ENCODE measurements at places on chromosomes 7 and 10.

DNA sequence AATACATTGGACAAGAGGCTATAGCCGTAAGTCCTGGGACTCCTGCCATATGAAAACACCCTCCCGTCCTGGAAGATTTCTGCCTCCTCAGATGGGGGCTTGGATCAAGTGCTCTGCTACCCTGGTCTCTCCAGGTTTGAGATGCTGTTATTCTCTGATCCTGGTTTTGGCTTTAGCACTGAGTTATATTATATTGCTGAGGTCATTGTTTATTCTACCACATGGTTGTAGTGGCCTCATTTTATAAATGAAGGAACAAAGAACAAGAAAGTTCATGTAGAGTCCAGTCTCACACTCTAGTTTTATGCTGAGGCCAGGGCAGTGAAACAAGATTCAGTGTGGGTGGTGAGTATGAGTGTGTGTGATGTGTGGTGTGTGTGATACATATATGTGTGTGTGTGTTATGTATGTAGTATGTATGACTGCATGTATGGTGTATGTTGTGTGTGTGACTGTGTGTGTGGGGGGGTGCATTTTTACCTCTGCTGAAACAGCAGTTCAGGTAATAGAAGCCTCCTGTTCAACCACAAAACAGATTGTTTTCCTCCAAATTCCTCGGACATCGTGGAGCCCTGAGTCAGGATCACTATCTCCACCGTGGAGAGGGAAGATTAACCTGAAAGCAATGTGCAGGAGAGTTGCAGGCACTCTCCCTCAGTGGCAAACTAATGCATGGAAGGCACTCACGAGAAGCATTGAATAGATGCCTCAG is 80.7 kb downstream of the C7orf25 start:
- DNase-seq: no peak

DNA sequence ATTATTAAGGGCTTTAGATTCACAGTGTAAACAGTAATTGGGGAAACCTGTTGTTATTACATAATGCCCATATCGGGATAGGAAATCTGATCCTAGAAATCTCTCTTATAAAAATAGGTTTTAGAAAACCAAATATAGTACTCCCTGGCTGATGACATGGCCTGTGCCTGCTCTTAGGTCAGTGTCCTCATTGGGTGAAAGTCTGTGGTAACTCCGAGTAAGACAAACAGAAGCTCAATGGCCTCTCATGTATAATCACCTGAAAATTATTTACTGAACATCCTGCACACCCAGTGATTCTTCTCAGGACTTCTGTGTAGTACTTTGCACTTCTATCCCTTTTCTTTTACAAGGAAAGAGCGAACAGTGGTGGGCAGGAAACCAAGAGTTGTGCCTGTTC is 37.8 kb downstream of the SEM1 start:
- no peak for DNase-seq

GRCh38 chr10:111203615-111204014 is 126.8 kb downstream of the ADRA2A start:
- DNase-seq: no peak

- DNase-seq: no peak
Observed at GRCh38 chr10:104935656-104936055, 294.6 kb downstream of the SORCS3 start.

- DNase-seq: no peak
Observed at GRCh38 chr7:47405921-47406800, 175.8 kb downstream of the TNS3 start.

- no peak for DNase-seq
Observed at GRCh38 chr7:80918399-80918798, 452 bp downstream of the SEMA3C start.

- no peak for DNase-seq
Observed at GRCh38 chr10:127553417-127553816, 4.3 kb downstream of the NPS start.

GRCh38 chr10:73220989-73221388 is 26.1 kb downstream of the DNAJC9 start:
- no peak for DNase-seq

GRCh38 chr10:59279476-59279875 is 82.9 kb downstream of the FAM13C start:
- DNase-seq: no peak

- DNase-seq: no peak
Observed at GRCh38 chr7:151572136-151572535, 52.4 kb upstream of the RHEB start.

DNA sequence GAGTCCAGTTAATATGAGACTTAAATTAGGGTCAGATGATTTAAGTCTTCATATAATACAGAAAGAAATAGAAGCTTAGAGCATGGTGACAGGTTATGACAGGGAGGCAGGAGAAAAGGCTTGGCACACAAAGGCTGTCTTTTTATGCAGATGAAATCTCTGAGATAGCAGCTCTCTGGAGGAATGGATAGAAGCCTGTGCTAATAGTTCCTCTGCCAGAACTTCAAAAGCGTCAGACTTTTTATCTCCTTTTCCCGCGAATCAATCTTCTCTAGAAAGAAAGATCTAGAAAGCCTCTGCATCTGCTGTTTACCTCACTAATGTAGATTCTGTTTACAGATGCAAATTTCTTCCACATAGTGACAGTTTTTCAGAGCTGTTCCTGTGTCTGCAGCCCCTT is 1106.2 kb downstream of the XPNPEP1 start:
- no peak for DNase-seq

DNA sequence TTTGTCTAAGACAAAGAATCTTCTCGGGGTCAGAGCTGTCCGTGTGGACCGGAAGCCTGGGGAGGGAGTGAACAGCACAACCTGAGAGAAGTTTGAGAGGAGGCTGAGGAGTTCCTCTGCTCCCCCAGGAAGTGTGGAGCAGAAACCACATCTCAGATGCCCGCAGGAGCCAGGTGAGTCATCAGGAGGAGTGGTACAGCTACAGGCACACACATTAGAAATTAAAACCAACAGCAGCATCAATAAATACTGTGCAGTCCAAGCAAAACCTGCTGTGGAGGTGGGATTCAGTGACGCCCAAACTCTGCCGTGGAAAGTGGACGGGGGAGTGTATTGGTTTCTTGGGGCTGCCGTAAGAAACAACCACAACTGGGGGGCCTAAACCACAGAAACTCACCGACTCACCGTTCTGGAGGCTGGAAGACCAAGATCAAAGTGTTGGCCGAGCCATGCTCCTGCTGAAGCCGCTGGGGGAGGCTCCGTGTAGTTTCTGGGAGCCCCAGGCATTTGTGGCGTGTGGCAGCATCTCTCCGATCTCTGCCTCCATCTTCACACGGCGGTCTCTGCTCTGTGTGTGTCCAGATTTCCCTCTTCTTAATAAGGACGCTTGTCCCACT is 31.2 kb upstream of the GARS1 start:
- DNase-seq: no peak

DNA sequence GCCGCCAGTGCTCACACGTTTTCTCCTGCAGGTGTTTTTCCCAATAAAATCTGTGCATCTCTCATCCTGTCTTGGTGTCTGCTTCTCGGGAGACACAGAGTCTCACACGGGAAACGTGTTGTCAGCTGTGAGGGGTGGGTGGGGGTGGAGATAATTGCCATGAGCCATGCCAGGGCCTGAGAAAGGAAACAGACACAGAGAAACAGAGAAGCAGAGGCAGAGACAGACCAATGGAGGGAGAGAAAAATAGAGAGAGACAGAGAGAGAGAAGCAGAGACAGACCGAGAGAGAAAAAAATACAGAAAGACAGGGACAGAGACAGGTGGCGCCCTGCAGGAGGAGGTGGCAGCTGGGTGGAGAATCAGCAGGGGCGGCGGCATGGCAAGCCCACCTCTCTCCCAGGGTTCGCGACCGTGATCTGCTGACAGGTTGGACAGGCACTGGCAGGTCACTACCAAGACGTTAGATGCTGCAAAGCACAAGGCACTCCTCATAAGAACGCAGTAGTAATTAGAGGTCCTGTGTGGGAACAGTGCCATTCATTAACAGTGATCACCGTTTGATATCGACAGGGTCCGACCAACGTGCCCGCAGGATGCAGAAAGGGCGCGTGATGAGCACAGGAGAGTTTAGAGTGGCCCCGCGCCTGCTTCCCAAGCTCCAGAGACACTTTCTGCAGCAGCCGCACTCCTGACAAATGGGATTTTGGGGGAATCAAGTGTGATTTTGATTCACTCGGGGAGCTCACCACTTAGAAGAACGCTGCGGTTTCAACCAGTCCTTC is 70.5 kb upstream of the INSIG1 start:
- DNase-seq: no peak

DNA sequence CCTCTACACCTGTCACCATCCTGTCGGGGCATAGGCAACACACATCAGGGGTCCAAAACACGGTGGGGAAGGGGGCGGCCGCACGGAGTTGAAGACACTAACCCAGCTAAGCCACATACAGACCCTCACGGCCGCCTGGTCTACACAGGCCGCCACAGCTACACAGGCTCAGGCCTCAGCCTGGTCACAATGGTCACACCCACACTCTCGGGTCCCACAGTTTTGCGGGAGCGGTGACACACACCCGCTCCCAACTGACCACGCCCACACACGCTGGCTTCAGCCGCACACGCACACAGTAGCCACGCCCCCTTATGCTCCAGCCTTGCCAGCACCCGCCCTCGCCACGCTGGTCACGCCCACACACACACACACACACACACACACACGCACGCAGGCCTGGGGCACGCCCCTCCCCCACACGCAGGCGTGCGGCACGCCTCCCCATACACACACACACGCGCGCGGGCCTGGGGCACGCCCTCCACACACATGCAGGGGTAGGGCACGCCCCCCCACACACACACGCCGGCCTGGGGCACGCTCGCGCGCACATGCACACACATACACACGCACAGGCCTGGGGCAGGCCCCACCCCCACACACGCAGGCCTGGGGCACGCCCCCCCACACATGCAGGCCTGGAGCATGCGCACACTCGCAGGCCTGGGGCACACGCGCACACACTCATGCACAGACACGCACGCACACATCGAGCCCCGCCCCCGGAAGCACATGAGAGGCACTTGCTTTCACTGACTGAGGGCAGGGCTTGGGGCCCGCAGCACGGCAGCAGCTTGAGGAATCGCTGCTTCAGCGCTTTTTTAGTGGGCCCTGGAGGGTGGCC is 12.3 kb upstream of the OGA start:
- DNase-seq: peak; percentile 91

DNA sequence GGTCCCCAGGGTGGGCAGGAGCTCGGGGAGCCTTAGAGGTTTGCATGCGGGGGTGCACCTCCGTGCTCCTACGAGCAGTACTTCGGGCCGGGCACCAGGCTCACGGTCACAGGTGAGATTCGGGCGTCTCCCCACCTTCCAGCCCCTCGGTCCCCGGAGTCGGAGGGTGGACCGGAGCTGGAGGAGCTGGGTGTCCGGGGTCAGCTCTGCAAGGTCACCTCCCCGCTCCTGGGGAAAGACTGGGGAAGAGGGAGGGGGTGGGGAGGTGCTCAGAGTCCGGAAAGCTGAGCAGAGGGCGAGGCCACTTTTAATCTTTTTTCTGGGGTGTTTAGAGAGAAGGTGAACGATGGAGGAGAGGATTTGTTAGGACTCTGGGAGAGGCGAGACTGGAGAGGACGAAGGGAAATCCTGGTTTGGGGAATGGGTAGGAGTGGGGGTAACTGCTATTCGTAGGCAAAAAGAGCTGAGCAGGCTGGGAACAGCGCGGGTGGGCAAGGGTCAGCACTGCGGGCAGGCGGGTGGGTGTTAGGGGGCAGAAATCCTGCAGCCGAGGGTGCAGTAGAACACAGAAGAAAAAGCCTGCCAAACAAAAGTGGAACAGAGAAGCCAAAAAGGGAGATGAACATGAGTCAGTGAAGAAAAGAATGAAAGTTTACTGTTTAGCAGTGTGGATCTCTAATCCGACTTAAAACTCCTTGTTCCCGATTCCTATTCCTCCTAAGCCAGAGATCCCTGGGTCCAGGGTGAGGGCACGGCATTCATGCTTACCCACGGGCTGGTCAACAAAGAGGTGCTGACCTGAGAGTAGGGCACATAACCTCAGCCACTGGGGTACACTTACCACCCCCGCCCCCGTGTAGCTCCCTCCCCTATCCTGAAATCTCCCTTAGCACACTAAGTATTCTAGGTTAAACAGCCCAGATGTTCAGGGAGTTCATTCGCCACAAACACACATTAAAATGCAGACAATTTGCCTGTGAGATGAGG is 26.9 kb downstream of the PRSS2 start:
- no peak for DNase-seq

DNA sequence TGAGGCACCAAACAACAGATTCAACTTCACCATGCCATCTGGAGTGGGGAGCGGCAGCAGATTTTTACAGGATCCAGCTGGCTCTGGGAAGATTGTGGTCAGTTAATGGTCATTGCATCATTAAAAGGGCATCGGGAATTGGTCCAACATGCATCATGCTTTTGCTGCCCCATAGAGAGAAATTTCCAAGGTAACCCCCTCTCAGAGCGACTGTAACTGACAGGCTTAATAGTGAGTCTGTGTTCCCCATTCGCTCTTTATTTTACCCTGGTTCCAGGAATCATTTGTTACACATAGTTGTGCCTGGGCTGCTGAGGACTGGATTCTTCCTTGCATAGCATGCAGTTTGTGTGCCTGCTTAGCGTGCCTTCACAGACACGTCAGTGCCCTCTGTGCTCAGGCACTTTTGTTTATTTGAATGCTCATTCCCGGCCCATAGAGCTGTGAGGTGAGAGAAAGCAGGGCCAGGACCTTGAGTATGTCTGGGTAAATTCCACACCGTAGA is 49.9 kb downstream of the CDHR3 start:
- DNase-seq: no peak

GRCh38 chr7:19963695-19964094 is 190.3 kb upstream of the TMEM196 start:
- DNase-seq: no peak

DNA sequence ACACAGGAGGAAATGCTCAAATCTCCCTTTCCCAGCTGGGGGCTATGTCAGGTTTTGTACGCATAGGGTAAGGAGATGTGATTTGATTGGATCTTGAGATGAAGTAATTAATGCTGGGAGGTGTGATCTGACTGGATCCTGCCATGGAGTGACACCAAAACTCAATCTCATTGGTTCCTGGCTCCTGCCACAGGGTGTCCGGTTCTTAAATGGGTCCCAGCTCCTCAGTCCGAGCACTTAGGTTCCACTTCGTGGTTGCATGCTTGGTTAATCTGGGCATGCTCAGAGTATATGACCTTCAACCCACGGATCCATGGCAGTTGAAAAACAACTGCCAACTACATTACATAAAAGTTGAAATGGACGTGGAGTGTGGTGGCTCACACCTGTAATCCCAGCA is 3.1 kb upstream of the ZNF12 start:
- peak; percentile 22 for DNase-seq

DNA sequence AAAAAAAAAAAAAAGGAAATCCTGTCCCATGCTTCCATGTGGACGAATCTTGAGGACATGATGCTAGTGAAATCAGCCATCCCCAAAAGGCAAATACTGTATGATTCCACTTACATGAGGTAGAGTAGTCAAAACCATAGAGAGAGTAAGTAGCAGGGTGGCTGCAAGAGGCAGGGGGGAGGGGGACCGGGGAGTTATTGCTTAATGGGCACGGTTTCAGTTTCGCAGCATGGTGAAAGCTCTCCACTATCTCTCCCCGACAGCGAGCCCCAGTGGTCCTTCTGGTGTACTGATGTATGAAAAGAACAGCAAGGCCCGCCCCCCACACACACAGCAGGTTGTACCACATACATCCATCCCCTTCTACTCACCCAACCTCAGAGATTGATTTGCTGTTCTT is 32.8 kb downstream of the NOD1 start:
- peak; percentile 74 for DNase-seq
